Spinal cord (tissue), 10 donors: ENCODE measurements at places on chromosomes 11 and 22. TPM values are rescaled to one million over a fixed set of nuclear protein-coding genes. Genes with fewer than 3 reads are reported as not detected.

SEC14L6 gene
- total RNA-seq: 7.9 TPM

TECTA gene
- total RNA-seq: 2.7 TPM

- no peak for DNase-seq
Measured at GRCh38 chr11:65640483-65641296, 2.8 kb downstream of the SIPA1 start.

GRCh38 chr22:49943405-49943765, 17.2 kb upstream of the PIM3 start:
- DNase-seq: no peak

GRCh38 chr11:60261014-60261413, 18.1 kb upstream of the MS4A4E start:
- no peak for DNase-seq

DNA sequence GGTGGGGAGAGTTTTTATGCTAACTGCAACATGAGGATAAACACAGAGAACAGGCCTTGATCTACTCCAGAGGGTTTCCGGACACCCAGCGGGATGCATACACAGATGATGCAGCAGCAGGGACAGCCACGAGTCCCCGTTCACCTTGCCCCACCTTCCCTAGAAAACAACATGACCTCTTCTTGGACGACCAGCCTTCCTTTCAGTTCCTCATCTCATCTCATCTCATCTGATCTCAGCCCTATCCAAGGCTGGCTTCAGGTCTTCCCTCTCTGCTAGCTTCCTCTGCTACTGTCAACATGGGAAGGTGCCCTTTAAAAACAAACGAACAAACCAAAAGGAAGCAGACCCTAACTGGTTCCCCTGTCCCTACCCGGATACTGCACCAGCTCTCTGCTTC, 1356.2 kb downstream of the TBC1D22A start:
- DNase-seq: no peak

- no peak for DNase-seq
Measured at GRCh38 chr11:79308429-79308828, 132.4 kb downstream of the TENM4 start.
